ENCODE measurements at places on chromosomes 12 and 14.
A peak's percentile ranks its signal among the peaks of the same experiment; 100 is the strongest.

DNA sequence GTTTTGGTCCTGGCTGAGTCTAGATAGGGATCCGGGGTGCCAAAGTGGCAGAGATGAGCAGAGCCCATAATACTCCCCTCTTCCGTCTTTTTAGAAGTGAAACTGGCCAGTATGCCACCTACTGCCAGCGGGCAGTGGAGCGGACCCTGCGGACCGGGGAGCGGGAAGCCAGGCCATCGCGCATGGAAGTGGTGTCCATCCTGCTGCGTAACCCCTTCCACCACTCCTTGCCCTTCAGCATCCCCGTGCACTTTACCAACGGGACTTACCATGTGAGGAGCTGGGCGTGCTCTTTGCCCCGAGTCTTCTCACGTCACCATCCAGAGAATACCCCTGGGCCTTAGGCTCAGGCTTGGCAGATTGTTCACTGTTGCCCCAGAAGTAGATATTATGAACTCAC, 21.0 kb downstream of the PIGH start:
- no peaks in the 10 kb centered on the region for H3K36me3 ChIP-seq
- H3K4me1 ChIP-seq = peaks cover 12% of the 10 kb centered on the region
- no peak overlapping the region for H3K4me3 ChIP-seq
- no peak for DNase-seq
- H3K27ac ChIP-seq = no peak overlapping the region

- DNase-seq = no peak
- H3K27ac ChIP-seq = no peak overlapping the region
- no peaks in the 10 kb centered on the region for H3K4me1 ChIP-seq
- no peaks in the 10 kb centered on the region for H3K27me3 ChIP-seq
- no peaks in the 10 kb centered on the region for H3K36me3 ChIP-seq
- H3K4me3 ChIP-seq = no peak overlapping the region
Observed at GRCh38 chr12:40762072-40762471, 69.8 kb downstream of the CNTN1 start.

DNA sequence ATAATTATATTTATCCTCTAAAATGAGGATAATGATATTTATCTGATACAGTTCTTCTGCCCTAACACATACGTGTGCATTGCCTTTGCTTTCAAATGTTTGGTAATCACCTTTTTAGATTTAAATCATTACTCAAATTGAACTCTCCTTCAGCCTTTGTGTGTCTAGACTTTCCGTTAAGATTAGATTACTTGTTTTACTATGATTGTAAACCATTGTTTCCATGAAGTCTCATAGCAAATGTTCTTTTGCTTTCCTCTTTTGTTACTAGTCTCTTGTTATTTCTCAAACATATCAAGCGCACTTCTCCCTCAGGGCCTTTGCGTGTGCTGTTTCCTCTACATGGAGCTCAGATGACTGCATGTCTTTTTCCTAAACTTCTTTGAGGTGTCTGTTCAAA, 63.7 kb downstream of the ETV6 start:
- H3K27ac ChIP-seq = no peak overlapping the region

- H3K36me3 ChIP-seq = peaks cover 10% of the 10 kb centered on the region
- peak overlapping the region; percentile 90 for H3K4me3 ChIP-seq
- H3K27me3 ChIP-seq = no peaks in the 10 kb centered on the region
- peaks cover 63% of the 10 kb centered on the region for H3K4me1 ChIP-seq
Observed at GRCh38 chr12:12357719-12358461, 1.0 kb downstream of the BORCS5 start.

DNA sequence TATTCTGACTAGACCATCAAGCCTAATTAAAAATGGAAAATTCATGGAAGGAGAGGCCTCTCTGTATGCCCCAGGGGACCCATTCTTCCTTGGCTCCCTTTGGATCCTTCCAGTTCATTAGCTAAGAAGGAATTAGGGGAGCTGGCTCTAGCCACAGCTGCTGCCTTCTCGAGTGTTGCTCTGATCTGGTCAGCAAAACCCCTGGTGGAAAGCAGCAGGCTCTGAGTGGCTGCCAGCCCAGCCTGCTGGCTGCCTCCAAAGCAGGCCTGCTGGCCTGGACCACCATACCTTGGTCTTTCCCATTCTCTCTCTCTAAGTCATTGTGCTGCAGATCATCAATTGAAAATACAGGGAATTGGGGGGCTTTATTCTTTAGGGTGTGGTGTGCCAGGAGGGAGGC, 29.0 kb upstream of the AKAP6 start:
- DNase-seq = no peak
- H3K27ac ChIP-seq = no peak overlapping the region
- H3K4me1 ChIP-seq = no peaks in the 10 kb centered on the region

GRCh38 chr14:90570461-90570860, 173.6 kb downstream of the CALM1 start:
- no peak overlapping the region for H3K27ac ChIP-seq
- no peak for DNase-seq
- no peak overlapping the region for H3K4me3 ChIP-seq
- no peaks in the 10 kb centered on the region for H3K4me1 ChIP-seq
- peaks cover 3% of the 10 kb centered on the region for H3K27me3 ChIP-seq

DNA sequence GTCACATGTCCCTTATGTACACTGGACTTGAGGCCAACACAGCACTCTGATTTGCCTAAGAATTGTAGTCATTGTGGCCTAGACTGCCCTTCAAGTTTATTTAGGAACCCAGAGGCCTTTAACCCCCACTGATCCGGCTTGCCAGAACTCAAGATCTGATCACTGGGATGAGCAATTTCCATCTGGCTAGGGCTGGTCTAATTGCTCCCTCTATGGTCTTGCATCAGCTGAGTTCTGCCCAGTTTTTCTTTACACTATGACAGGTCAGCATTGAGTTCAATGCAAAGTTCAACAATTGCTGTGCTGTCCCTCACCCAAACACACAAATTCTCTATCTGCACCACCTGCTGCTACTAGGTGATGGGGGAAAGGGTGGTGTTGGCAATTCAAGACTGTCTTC, 146.9 kb upstream of the MDGA2 start:
- H3K27ac ChIP-seq = no peak overlapping the region
- H3K36me3 ChIP-seq = no peaks in the 10 kb centered on the region
- no peak overlapping the region for H3K4me3 ChIP-seq
- H3K4me1 ChIP-seq = no peaks in the 10 kb centered on the region
- no peak for DNase-seq

All from activated naive CD4-positive, alpha-beta T cell treated with anti-CD3 and anti-CD28 coated beads, Interleukin-2, amount 10 ng/mL, durations not matched to agents 7 days and 5 days (primary cell).